HCT116 (cell line): ENCODE measurements at places on chromosomes 7 and 10. TPM values are rescaled to one million over a fixed set of nuclear protein-coding genes. Genes with fewer than 3 reads are reported as not detected.

DNA sequence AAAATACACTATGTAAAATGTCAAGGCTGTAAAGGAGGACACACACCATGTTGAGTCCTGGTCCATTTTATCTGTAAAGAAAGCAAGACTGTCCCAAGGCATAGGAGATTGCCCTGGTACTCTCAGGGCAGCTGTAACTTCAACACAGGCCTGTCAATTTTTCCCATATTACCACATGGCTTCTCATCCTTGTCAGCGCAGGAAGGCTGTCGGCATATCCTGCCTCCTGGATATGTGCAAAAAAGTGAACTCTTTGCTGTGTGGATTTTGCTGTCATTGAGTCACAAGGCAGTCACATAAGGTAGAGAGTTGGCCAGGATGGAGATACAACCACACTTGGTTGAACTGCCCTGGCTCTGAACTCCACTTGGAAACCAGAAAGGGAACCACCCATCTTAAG is 8.7 kb downstream of the DUSP5 start:
- H3K4me3 ChIP-seq = no peak overlapping the region
- peaks cover 99% of the 10 kb centered on the region for H3K36me3 ChIP-seq
- H3K27ac ChIP-seq = no peak overlapping the region
- no peak for DNase-seq

DNA sequence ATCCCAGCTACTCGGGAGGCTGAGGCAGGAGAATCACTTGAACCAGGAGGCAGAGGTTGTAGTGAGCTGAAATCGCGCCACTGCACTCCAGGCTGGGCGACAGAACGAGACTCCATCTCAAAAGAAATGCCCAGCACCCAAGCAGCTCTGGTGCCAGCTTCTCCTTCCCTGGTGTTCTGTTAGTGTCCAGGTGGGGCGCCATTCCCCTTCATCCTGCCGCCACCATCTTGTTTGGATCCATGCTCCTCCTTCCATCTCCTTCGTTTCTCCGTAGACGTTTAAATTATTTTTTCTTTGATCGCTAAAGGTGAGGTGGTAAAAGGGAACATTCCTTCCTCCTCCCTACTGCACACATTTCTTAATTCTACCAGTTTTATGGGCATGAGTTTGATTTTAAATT is 30.3 kb downstream of the PROSER2 start:
- no peaks in the 10 kb centered on the region for H3K27me3 ChIP-seq
- no peak overlapping the region for H3K27ac ChIP-seq
- no peak for DNase-seq
- peaks cover 73% of the 10 kb centered on the region for H3K36me3 ChIP-seq

DNA sequence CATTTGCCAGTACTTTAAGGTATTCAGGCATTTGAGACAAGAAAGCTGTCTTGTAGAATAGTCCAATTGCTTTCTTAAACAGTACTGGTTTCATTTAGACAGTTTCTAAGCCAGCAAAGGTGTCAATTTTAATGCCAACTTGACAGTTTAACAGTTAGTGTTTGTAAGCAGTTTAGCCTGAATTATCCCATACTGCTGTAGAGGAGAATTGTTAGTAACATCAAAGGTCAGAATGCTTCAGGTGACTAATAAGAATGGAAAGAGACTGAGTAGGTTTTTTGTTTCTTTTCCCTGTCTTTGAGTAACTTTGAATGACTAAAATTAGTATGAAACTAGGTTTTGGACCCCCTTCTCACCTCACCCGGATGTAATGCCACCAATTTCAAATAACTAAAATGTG is 29.5 kb upstream of the VDAC2 start:
- H3K36me3 ChIP-seq = no peaks in the 10 kb centered on the region; the same call in 1 of the 2 replicates
- no peaks in the 10 kb centered on the region for H3K4me1 ChIP-seq
- no peak overlapping the region for H3K4me3 ChIP-seq
- no peak for DNase-seq

DNA sequence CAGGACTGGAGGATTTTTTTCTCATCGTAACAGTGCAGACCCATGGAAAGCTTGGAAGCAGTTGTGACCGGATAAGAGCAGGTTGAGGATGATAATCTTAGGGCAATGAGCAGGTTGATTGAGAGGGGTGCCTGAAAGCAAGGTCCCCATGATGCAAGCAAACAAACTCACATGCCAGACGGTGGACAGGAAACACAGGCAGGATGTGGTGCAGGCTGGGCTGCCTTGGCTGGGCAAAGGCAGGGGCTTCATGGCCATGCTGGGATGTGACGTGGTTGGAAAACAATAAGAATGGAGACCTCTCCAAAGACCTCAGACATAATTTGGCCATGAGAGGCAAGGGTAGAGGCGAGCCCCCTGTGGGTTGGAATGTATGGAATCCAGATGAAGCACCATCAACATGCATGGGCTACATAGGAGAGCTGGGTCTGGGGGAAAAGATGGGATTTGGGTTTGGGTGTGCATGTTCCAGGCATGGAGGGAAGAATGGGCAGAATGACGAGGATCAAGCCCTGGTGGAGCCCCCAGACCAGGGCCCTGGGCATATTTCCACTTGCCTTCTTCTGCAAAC is 58.3 kb downstream of the IKZF1 start:
- no peak overlapping the region for H3K4me3 ChIP-seq
- DNase-seq = no peak
- no peak overlapping the region for H3K27ac ChIP-seq
- 0 out of 2 replicates have a peak, but pooled peaks cover 3% of the 10 kb centered on the region for H3K27me3 ChIP-seq
- H3K4me1 ChIP-seq = no peaks in the 10 kb centered on the region
- H3K36me3 ChIP-seq = no peaks in the 10 kb centered on the region

DNA sequence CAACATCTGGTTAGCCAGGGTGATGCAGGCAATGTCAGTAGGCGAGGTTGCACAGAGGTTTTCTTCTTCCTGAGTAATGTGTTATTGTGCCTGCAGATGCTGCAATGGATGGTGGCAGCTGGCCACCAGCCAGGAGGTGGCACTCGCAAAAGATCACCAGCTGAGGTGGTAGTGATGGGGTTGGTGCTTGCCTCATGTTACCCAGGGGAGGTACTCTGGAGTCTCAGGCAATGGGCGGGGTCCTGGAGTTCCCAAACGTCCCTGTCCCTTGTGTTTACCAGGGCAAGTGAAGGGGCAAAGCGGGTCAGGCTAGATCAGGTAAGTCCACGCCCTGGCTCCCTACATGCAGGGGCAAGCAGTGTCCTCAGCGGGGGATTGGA is 21.1 kb downstream of the CLRN3 start:
- H3K36me3 ChIP-seq = no peaks in the 10 kb centered on the region
- no peaks in the 10 kb centered on the region for H3K4me1 ChIP-seq
- peaks cover 10% of the 10 kb centered on the region; the same call in 1 of the 2 replicates for H3K27me3 ChIP-seq
- DNase-seq = no peak
- no peak overlapping the region for H3K4me3 ChIP-seq

The GDF2 gene
- total RNA-seq = not detected

The CNPY1 gene
- total RNA-seq = not detected

The CDNF gene
- total RNA-seq = 1.1 TPM

The ASB10 gene
- total RNA-seq = not detected

The FBXL13 gene
- total RNA-seq = 1.0 TPM

The SLC18A3 gene
- total RNA-seq = not detected

The CTAGE6 gene
- not detected for total RNA-seq

The STAG3 gene
- total RNA-seq = 1.2 TPM
